Suppressor macrophage (primary cell): ENCODE measurements at places on chromosomes 2 and 18.

GRCh38 chr2:226426292-226426736 lies 373.3 kb downstream of the IRS1 start:
- DNase-seq: peak; percentile 30

DNA sequence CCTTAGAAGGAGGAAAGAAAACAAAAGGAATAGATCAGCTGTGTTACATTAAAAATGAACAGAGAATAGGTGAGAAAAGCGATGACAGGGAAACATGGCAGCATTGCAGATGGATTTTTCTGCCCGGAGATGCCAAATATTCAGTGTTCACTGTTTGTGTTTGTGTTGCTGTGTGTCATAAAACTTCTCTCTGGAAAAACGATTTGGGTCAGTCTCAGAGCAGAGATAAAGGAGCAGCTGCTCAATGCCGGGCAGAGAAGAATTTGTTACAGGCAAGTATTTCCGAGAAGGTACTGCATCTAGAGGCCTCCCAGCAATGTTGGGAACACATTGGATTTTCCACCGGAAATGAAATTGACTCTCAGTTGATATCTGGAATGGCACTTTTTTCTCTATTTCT lies 156.4 kb upstream of the KLHL14 start:
- DNase-seq: no peak

GRCh38 chr2:215758691-215759090 lies 254.7 kb downstream of the MREG start:
- no peak for DNase-seq

DNA sequence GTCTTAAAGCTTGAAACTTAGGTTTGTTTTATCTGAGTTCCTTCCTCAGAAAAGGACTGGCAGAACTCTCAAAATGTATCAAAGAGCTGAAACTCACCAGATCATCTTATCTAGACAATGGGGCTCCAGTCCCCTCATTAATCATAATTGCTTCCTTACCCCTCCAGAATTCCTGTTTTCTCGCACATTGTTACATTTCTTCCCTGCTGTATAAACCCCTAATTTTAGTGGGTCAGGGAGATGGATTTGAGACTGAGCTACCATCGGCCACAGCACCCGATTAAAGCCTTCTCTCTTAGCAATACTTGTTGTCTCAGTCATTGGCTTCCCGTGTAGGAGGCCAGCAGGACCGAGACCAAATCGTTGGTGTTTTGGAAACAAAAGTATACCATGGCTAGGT lies 71.8 kb upstream of the CABLES1 start:
- DNase-seq: no peak

DNA sequence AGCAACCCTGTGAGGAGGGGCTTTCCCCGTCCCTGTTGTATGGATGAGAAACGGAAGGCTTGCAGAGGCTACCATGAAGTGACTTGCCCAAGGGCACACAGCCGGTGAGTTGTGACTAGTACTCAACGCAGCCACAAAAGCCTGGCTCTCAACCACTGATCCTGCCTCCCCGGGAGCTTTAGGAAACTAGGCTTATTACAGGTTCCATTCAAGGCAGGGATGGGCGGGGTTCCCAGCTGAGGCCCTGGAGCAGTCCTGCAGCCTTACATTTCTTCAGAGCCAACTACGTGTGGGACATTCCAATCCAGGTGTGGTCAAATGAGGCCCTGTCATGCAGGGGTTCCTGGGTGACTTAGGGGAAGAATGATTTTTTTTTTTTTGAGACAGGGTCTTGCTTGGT lies 59.6 kb downstream of the MEX3C start:
- DNase-seq: no peak

DNA sequence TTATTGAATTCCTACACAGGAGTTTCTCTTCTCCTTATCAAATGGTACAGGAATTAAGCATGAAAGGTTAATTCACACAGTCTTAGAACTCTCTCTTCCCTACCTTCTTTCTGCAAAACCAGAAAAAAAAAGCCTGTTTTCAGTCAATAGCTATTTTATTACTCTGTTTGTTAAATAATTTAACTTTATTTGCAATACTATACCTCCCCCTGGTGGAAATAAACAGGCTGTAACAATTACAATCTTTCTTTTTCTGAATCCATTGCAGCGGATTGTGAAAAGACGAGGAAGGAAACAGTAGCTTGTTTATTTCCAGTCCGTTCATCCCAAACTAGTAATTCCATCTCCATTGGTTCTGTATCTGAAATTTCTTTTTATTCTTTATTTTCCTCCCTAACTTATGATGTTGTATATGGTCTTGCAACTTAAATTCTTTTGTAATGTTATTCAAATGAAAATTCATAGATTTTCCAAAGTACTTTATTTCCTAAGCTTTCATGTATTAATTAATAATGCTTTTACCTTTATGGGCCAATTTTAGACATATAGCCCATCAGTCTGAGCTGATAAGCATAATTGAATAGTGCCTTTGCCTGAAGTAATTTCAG lies 165.2 kb downstream of the SH3BP4 start:
- DNase-seq: no peak

DNA sequence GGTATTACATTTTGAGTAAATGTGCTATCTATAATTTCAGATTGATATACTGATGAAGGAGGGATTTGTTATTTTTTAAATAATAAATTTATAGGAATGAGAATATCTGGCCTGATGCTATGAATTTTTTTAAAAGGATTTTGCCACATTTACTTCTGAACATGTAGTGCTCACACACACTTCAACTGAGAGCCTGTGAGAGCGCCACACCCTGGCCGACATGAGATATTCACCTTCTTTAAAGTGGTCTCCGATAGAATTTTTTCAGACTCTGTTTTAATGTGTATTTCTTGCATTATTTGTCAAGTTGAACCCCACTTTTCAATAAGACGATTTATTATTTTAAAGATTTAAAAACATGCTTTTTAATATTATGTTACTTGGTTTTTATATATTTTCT lies 813.3 kb downstream of the DCC start:
- no peak for DNase-seq

- no peak for DNase-seq
These were observed 140.6 kb downstream of the C1D start for GRCh38 chr2:67922080-67922785.

GRCh38 chr2:208252716-208253492 lies 2.0 kb downstream of the IDH1 start:
- DNase-seq: peak; percentile 53

DNA sequence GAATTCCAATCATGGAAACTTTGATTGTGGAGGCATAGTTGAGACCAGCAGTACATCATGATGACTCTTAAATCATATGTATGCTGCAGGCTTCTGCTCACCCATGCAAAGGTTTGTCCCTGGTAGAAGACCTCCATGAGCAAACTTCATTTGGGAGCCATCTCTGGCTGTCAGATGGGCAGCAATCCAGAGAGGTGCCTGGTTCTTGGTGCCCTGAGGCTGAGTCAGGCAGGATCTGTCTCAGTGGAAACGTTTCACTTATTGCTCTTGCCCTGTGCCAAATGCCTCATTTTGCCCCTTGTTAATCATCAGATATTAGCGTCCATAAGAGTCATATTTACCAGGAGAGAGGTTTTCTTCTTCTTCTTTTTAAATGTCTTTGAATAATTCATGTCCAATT lies 151.5 kb upstream of the CELF4 start:
- no peak for DNase-seq
